ENCODE measurements at places on chromosomes 7 and 10.

DNA sequence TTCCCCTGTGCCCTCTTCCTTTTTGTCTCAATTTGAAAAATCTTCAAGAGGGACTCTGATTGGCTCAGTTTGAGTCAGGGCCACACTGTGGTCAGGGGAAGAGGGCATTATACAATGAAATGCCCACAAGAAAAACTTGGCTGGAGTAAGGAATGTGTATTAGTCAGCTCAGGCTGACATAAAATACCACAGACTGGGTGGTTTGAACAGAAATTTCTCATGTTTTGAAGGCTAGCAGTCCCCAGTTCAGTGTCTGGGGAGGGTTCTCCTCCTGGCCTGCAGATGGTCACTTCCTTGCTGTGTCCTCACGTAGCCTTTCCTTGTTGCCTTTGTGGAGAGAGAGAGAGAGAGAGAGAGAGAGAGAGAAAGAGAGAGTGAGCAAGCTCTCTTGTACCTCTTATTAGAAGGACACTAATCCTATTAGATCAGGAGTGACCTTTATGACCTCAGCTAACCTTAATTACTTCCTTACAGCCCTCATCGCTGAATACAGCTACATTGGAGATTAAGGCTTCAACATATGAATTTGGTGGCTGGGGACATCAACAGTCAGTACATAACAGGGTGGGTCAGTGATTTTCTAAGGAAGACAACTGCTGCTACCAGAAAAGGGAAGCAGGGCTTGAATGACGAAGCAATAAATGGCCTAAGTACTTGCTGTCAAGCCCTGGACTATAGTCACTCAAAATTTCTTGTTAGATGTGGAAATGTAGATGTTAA, 25.8 kb upstream of the FAM13C start:
- no peak for DNase-seq

DNA sequence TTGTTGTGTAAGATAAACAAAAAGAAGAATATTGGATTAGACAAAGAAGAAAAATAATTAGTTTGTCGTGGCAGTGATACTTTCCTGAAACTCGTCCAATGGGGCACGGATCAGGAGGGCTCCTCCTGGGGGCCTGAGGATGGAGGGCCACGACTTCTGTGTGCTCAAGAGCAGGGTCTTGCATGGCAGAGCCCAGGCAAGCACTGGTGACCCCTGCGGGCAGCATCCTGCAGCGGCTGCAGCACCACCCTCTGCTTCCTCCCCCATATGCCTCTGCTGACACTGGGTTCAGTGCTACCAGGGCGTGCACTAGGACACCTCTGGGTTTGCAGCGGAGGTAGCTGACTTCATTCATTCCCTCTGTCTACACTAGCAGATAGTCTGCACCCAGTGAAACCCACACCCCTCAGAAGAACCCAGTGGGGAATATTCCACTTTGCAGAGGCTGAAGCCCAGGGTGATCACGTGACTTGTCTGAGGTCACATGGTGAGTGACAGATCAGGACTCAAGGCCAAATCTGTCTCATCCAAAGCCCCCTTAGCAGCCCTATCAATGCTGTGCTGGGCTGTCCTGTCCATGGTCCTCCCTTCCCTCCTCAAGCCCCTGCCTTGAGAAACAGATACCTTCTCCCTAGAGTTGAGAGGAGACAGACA, 375.5 kb downstream of the TCERG1L start:
- no peak for DNase-seq

GRCh38 chr7:43753843-43754242, 4.6 kb upstream of the BLVRA start:
- no peak for DNase-seq

- DNase-seq: no peak
These were observed 156.0 kb downstream of the BAMBI start for GRCh38 chr10:28833313-28833712.

DNA sequence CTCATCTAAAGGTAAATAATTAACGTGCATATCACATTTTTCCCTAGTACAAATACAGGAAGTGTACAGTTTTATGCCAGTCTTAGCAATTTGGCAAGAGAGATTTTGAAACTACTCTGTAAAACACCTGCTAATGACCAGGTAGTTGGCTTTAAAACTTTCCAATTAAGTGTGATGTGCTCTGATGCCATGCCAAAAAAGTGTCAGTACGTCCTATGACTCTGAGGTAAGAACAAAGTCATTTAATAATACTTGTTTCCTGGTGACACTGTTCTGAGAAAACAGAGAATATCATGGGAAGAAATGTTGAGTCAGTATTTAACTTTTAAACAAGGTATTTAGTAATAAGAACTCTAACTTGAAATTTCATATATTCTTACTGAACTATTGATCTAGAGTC, 9.6 kb downstream of the PDZD8 start:
- DNase-seq: no peak

- DNase-seq: no peak
These were observed 22.7 kb downstream of the ANK3 start for GRCh38 chr10:60367024-60367423.

- DNase-seq: no peak
These were observed 63.5 kb downstream of the CAMK1D start for GRCh38 chr10:12412666-12413368.

DNA sequence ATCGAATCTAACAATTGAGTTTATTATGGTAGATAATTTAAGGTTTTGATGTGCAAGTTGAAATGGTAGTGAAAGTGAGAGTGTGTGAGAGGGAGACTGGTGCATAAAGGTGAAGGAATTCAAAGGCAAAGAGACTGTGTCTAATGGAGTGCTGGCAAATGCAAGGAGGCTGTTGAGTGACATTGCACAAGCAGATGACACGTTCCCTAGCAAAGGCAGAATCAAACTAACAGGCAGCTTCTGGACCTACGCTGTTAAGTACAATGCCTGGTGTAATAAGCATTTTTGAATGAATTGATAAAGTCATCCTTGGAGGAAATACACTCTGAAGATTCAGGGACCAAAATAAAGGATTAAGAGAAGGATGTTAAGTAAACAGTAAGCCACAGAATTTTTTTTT, 11.7 kb upstream of the GPR141 start:
- no peak for DNase-seq

- DNase-seq: no peak
These were observed 121.9 kb downstream of the PTPN20 start for GRCh38 chr10:47033081-47033480.

DNA sequence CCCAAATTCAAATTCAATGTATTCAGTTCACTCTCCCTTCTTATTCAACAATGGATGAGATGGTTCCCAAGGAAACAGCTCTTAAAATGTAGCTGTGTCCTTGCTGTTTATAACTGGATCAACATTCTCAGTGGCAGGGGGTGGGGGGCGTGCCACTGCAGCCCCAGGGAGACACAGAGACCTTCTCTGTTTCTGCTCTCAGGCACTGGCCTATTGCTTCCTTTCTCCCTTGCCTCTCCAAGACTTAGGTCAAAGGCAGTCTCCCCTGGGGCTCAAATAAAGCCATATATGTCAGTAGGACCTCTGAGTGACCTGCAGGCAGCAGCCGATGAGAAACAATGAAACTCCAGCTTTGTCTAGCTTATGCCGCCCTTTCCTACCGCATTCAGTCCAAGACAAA, 20.7 kb downstream of the VSTM4 start:
- no peak for DNase-seq

DNA sequence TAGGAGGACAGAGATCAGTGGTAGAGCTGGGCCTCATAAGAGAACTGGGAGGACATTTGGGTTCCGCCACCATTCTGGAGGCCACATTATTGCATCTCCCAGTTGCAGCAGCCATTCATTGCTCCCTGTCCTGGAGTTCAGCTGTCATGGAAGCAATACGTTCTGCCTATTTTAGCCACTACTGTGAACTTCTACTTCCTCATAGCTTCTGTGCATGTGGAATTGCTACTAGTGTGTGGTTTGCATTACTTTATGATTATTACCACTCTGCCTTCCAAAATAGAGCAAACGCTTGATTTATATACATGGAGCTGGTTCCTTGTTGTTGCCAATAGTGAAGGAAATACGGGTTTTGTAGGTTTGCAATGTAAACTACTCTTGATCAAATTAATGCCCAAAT, 47.2 kb upstream of the PLPP4 start:
- DNase-seq: no peak

GRCh38 chr7:156456503-156457115, 184.0 kb upstream of the RNF32 start:
- no peak for DNase-seq

- DNase-seq: no peak
These were observed 42.8 kb downstream of the MGMT start for GRCh38 chr10:129509835-129510234.

GRCh38 chr10:53918755-53919154, 882.3 kb downstream of the PCDH15 start:
- no peak for DNase-seq

- DNase-seq: no peak
These were observed 1.0 kb downstream of the UBTD1 start for GRCh38 chr10:97499561-97500296.

DNA sequence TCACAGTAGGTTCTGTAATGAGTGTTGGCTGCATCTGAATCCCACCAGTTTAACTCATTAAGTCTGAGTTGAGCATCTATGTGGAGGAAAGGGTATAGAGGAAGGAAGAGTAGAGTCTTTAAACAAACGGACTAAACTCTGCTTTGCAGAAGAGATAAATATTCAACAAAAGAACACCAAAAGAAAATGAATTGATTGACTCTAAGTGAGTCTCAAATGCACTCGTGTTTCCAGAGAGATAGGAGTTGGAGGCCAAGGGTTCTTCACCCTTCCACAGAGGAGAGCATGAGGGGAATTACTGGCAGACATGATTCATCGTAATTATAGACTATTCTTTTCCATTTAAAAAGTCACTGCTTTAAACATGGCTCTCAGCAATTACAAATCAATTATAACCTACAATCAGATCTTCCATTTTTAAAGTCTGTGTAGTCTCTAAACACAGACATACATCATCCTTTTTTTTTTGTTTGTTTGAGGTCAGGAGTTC, 56.3 kb downstream of the PLPP4 start:
- DNase-seq: no peak

- peak; percentile 20 for DNase-seq
These were observed 792 bp downstream of the ZNF746 start for GRCh38 chr7:149496642-149497391.

GRCh38 chr7:39950473-39951225, 593 bp downstream of the CDK13 start:
- peak; percentile 77 for DNase-seq

DNA sequence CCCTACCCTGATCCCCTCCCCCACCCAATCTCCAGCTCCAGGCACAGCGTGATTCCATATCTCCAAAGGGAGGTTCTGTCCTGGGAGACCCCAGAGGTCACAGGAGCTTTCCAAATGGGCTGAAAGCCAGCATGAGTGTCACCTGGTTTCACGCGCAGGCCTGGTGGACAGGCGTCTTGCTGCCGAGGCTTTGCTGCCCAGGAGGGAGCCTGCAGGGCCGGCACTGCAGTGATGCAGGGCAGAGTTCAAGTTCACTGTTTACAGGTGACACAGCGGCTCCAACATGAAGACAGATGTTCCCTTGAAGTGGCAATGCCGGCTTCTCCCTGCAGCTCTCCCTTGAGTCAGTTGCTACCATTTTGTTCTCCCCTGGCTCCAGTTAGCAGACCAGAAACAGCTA, 104.3 kb downstream of the TCERG1L start:
- no peak for DNase-seq

DNA sequence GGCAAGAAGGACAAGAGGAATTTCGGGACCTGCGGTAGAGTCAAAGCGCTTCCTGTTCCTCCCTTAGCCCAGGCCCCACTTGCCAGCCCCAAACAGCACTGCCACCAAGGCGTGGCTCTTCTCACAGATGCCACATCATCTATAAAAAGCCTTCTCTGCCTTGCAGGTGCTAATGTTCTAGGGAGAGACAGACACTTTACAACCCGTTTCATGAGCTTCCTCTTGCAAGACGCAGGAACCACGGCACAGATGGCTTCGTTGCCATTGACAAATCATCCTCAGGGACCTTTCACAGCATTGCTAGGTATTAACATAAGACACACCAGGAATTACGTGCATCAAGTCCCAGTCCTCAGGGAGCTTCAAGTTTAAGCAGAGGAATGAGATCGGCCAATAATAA, 180.9 kb downstream of the JCAD start:
- DNase-seq: no peak

- no peak for DNase-seq
These were observed 10.4 kb upstream of the GSAP start for GRCh38 chr7:77426521-77427051.

DNA sequence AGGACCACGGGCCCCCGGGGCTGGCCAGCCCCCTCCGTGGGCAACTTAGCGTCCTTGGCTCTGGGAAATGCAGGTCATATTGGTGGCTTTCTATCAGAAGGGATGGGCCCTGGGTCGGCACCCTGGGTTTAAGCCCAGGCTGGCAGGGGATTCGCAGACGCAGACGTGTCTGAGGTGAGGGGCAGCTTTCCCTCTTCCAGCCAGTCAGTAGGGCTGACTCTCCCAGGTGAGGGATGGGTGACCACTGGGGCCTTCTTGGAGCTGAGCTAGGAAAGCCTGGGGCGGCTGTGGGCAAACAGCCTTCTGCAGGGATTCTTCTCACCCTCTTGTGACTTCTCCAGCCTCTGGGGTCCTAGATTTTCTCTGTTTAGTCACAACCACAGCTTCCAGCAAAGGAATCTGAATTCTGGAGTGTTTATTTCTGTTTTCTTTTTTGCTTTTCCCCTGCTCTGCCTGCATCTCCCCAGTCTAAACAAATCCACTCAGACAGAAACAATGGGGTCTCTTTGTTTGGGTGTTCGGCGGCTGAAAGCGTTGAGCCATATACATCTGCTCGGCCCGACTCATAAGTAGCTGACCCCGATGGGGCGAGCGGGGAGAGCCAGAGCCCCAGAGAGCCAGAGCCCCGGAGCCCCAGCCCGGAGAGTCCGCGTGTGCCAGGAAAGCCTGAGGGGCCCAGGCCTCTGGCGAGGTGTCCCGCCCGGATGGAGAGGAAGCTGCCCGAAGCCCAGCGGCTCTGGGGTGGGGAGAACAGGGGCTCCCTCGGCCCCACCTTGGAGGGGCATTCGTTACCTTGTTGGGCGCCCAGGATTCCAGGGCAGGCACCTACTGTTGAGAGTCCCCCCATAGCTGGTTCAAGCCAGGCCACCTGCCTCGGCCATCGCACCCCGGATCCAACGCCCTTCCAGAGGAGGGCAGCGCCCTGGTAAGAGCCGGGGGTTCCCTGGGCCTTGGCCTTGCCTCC, 2.0 kb downstream of the MNX1 start:
- DNase-seq: no peak

DNA sequence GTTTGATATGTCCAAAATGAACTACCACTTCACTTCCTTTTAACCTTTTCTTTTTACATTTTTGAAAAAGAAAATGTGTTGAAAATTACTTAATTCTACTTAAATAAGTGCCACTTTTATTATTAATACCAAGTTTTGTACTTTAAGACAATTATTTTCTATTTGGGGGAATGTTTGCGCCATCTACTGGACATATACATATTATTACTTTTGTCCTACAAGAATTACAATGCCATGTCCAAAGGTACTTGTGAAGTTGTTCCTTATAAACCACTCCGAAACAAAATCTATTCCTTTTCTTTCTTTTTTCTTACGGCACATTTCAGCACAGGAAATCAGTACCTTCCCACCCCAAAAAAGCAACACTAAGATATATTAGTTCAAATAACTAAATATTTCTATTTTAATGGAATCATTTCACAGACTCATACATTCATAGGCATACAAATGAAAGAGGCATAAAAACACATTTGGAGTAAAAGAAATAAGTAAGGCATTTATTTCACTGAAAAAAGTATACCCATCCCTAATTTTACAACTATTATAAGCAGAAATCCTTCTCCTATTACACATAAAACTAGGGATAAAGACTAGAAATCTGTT, 169.9 kb downstream of the RNF133 start:
- no peak for DNase-seq
